ENCODE measurements at places on chromosomes 16 and 17. TPM values are rescaled to one million over a fixed set of nuclear protein-coding genes. Genes with fewer than 3 reads are reported as not detected.

Gene PLD6
- 3.3 TPM for total RNA-seq

Gene CAMTA2
- total RNA-seq, result 8.2 TPM

Gene NT5M
- 2.6 TPM for total RNA-seq

Gene RAC3
- 36.3 TPM for total RNA-seq

Gene HSD3B7
- 22.2 TPM for total RNA-seq

Gene SULT1A2
- total RNA-seq, result not detected

Gene MYH13
- total RNA-seq, result not detected

Gene RPA1
- total RNA-seq, result 25.2 TPM

Gene CCL1
- not detected for total RNA-seq

Gene CCL11
- total RNA-seq, result not detected

Gene TMC5
- not detected for total RNA-seq

Gene TNFRSF17
- total RNA-seq, result not detected

Gene CSH1
- not detected for total RNA-seq

Gene KRTAP9-2
- not detected for total RNA-seq

Gene TP53TG3C
- not detected for total RNA-seq

Gene KIF18B
- total RNA-seq, result 8.8 TPM

Gene DVL2
- 54.3 TPM for total RNA-seq

Gene SMCR8
- total RNA-seq, result 24.4 TPM

Gene TBC1D3
- total RNA-seq, result not detected

Gene SLC35G6
- total RNA-seq, result not detected

Gene TNFAIP1
- total RNA-seq, result 90.0 TPM

Gene MXRA7
- 166 TPM for total RNA-seq

Gene CCL8
- total RNA-seq, result 0.38 TPM

Gene XYLT1
- 0.98 TPM for total RNA-seq

Gene HOXB8
- total RNA-seq, result 4.2 TPM

Gene HAGHL
- 9.7 TPM for total RNA-seq

Gene HOXB5
- 0.33 TPM for total RNA-seq

Gene HCRT
- not detected for total RNA-seq

All from vein endothelial cell (primary cell).